ENCODE measurements at places on chromosomes 6 and 20.

DNA sequence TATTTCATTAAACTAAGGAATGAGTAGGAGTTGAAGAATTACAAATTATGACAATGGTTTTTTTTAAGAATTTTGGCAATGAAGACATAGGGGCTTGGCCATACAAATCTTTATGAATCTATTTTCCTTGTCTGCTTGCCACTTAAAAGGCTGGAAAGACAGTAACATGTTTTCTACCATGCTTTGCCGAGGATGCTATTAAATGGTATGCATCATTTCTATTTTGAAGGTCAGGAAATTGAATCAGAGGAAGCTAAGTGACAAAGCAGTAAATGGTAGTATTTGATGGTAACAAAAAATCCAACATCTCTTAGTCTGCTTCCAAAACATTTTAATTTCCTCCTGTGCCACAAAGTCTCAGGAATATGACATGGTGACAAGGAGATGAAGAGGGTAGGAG, 287.2 kb downstream of the RFPL4B start:
- DNase-seq, result no peak

- no peak for DNase-seq
These were observed 2.2 kb upstream of the OLIG3 start for GRCh38 chr6:137496368-137496767.

DNA sequence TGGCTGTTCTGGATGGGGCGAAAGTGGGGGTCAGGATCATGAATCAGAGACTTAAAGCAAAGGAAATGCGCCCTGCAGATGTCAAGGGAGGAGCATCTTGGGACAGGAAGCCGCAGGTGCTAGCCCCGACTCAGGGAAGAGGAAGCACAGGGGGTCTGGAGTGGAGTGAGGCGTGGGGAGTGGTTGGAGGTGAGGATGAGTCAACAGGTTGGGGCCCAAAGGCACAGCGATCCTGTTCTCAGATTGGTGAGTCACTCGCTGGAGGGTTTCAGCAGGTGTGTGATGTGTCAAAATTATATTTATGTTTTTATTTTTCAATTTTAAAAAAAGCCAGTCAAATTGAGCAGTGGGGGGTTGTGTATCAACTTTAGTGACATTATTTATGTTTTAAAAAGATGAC, 19.0 kb downstream of the PACSIN1 start:
- DNase-seq, result no peak

DNA sequence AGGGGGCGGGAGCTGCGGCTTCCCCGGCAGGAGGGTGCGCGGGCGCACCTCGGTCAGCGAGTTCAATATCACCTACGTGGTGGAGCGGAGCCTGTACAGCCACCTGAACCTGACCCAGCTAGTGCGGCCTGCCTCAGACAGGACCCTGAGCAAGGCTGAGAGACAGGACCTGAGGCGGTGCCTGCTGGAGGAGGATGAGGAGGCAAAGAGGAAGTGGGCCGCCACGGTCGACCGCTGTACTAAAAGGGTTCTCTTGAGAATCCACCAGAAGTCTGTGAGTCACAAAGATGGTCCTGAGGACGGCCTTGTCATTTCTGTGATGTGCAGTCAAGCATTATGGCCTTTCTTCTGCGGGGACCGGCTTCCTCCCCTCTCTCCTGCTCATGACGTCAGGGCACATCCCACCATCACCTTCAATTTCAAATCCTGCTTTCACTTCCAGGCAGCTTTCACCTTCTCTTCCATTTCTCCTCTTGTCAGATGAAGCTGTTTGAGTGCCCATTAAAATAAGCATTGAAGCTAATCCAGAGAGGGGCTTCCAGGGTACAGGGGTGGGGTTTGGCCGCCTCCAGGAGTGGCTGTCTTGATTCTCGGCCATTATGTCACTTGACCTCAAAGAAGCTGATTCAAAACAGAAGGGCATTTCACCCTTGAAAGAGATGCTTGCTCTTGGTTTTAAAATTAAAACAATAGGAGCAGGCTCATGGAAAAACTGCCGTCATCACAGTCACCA, 177.6 kb downstream of the SASH1 start:
- no peak for DNase-seq

DNA sequence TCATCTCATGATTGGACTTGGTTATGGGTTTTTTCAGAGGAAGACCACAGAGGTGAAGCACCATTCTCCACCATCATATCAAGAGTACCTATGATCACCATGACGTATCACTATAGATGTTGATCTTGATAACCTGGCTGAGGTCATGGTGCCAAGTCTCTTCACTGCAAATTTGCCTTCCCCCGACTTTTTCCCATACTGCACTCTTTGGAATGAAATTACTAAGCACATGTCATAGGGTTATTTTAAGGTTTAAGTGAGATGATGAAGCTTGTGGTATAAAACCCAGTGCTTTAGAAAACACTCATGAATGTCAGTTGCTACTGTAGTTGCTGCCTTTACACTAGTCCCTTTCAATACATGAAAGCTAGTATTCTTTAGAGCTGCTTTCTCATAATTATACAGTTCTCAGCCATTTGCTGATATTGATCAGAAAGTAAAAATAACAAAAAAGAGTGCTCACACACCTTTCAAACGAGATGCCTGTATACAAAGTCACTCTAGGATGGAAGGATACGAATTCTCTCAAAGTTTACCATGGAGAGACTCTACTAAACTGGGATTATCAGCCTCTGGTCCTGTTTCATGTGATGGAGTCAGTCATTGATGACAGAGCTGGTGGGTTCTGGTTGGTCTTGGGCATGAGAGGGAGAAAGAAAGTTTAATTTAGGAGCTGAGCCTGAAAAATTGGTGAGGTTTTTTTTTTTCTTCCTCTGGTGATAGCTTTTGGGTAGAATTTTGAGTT, 228.1 kb downstream of the PRL start:
- no peak for DNase-seq

All from NCI-H1105 treated with DMSO at 0.1 percent for 48 hours (cell line).